Pancreas (tissue), 10 donors: ENCODE measurements at places on chromosomes 4 and X. TPM values are rescaled to one million over a fixed set of nuclear protein-coding genes. Genes with fewer than 3 reads are reported as not detected.
A peak's percentile ranks its signal among the peaks of the same experiment; 100 is the strongest.

Gene SCRG1
- 0.06 TPM for total RNA-seq

Gene C4orf50
- total RNA-seq: 0.09 TPM

Gene ZNF275
- total RNA-seq: 7.6 TPM

Gene MCTS1
- total RNA-seq: 19.4 TPM

Gene SLC6A14
- not detected for total RNA-seq

Gene EBP
- total RNA-seq: 20.8 TPM

Gene GPC4
- 7.8 TPM for total RNA-seq

Gene SMR3B
- not detected for total RNA-seq

Gene AKAP14
- total RNA-seq: not detected

Gene GRIA3
- 1.9 TPM for total RNA-seq

Gene ZNF732
- total RNA-seq: 0.09 TPM

Gene ETDA
- total RNA-seq: not detected

Gene IBSP
- not detected for total RNA-seq

- H3K27me3 ChIP-seq: peaks cover 7% of the 10 kb centered on the region
- no peak overlapping the region for H3K27ac ChIP-seq
- H3K4me3 ChIP-seq: no peak overlapping the region
- no peaks in the 10 kb centered on the region for H3K36me3 ChIP-seq
- no peaks in the 10 kb centered on the region for H3K4me1 ChIP-seq
Observed at GRCh38 chrX:23980011-23980441, 47.0 kb downstream of the KLHL15 start.

DNA sequence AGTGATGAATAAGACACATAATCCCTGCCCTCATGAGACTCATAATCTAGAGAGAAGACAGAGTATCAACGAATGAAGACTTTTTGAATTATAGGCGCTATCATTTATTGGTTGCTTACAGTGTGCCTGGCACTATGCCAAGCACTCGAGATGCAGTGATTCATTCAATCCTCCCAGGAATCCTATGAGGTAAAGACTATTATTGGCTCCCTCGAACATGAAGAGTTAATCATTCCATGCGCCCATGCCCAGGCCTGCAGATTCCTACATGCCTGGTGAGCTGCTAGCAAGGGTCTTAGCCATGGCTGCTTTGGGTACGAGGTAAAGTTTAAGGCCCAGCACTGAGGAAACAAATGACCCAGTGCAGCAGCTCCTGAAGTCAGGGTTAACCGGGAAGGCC lies 47.0 kb downstream of the TEX13B start:
- H3K4me3 ChIP-seq: no peak overlapping the region
- H3K36me3 ChIP-seq: no peaks in the 10 kb centered on the region

DNA sequence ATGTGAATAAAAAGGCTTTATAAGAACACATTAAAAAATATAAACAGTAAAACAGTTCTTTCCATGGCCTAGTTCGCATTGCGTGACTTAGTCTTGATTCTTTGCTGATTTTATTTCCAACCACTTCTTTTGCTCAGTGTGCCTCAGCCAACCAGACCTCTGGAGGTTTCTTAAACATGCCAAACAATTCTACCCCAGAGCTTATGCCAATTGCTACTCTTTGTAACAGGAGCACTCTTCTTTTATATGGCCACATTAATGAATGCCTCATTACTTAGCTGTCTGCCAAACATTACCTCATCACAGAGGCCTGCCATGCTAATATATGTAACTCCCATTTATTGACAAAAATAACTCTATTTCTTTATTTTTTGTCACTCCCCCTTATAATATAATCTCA lies 202.3 kb downstream of the NDST4 start:
- DNase-seq: no peak
- no peaks in the 10 kb centered on the region for H3K4me1 ChIP-seq
- no peak overlapping the region for H3K4me3 ChIP-seq
- no peaks in the 10 kb centered on the region for H3K27me3 ChIP-seq

GRCh38 chr4:2800691-2801596 lies 8.1 kb downstream of the SH3BP2 start:
- no peak overlapping the region for H3K4me3 ChIP-seq
- peak; percentile 67 for DNase-seq
- H3K27me3 ChIP-seq: no peaks in the 10 kb centered on the region
- H3K4me1 ChIP-seq: peaks cover 27% of the 10 kb centered on the region

- DNase-seq: no peak
- no peak overlapping the region for H3K27ac ChIP-seq
- H3K4me3 ChIP-seq: no peak overlapping the region
Observed at GRCh38 chr4:16835597-16836247, 62.7 kb downstream of the LDB2 start.

DNA sequence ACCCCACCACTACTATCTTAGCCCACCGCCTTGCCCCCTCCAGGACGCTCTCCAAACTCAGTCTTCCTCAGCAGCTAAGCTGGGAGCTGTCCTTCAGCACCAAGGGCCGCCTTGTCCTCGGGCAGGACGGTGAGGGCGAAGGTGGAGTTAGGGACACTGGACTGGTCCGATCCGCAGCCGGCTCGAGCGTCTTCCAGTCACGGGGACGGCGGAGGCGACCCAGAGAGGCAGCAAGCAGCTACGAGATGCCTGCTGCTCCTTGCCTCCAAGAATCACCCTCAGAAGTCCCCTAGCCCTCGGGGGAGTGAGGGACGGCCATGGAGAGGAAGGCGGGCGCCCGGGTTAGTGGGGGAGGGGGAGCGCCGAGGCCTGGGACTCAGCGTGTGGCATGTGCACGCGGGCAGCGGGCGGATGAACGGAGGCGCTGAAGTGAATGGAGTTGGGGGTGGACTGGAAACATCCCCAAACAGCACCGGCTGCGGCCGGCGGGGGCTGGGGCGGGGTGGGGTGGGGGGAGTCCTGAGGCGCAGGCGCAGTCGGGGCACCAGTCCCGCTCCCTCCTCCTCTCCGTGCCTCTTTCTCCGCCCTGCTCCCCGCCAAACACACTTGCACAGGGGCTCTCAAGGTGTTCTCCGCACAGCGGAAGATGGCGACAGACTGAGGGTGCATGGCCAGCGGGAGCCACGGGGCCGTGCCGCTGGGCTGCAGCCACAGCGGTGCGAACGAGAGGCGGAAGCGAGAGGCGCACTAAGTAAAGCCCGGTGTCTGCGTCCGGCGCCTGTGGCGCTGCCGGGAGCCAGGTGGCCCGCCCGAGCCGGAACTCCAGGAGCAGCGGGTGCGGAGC lies at the start of gene NALF2:
Gene NALF2 (plus strand): TSS at position 545 of the 844 bp plus-strand sequence. CDS start 957 bp downstream, outside the sequence.
- peaks cover 18% of the 10 kb centered on the region for H3K27me3 ChIP-seq
- no peak within 1 kb of the TSS for H3K27ac ChIP-seq
- peak; percentile 63 for DNase-seq
- H3K4me3 ChIP-seq: peak within 1 kb of the TSS; percentile 55
- H3K4me1 ChIP-seq: no peaks in the 10 kb centered on the region
- no peaks in the 10 kb centered on the region for H3K36me3 ChIP-seq

- no peak for DNase-seq
- no peak overlapping the region for H3K27ac ChIP-seq
- H3K27me3 ChIP-seq: peaks cover 4% of the 10 kb centered on the region
- H3K36me3 ChIP-seq: no peaks in the 10 kb centered on the region
- H3K4me3 ChIP-seq: no peak overlapping the region
- no peaks in the 10 kb centered on the region for H3K4me1 ChIP-seq
Observed at GRCh38 chrX:19704132-19704531, 183.3 kb downstream of the SH3KBP1 start.

GRCh38 chrX:8782595-8782994 lies 18.6 kb downstream of the FAM9A start:
- no peak overlapping the region for H3K27ac ChIP-seq
- no peaks in the 10 kb centered on the region for H3K36me3 ChIP-seq
- H3K4me3 ChIP-seq: no peak overlapping the region
- H3K4me1 ChIP-seq: no peaks in the 10 kb centered on the region
- H3K27me3 ChIP-seq: peaks cover 11% of the 10 kb centered on the region
- no peak for DNase-seq

DNA sequence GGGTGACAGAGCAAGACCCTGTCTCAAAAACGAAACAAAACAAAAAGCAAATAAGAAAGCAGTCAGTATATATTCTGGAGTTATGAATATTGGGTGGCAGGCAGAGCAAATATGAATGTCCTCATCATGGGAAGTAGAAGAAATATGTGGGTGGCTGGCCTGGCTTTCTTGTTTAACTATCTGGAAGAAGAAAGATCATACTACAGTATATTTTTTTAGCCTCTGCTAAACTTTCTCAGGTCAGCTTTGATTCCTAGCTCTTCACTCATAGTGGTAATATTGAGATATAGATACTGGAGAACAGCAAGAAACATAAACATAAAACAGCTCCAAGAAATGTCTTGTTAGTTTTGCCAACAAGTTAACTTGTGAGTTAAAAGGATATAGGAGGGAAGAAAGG lies 192.5 kb downstream of the SOWAHB start:
- no peaks in the 10 kb centered on the region for H3K36me3 ChIP-seq
- no peak overlapping the region for H3K27ac ChIP-seq
- no peak overlapping the region for H3K4me3 ChIP-seq
- no peak for DNase-seq

- H3K4me3 ChIP-seq: no peak overlapping the region
- DNase-seq: no peak
- no peaks in the 10 kb centered on the region for H3K27me3 ChIP-seq
- no peak overlapping the region for H3K27ac ChIP-seq
- H3K4me1 ChIP-seq: no peaks in the 10 kb centered on the region
Observed at GRCh38 chr4:42080306-42080705, 72.1 kb downstream of the BEND4 start.

- H3K36me3 ChIP-seq: no peaks in the 10 kb centered on the region
- DNase-seq: no peak
- no peak overlapping the region for H3K4me3 ChIP-seq
- no peaks in the 10 kb centered on the region for H3K27me3 ChIP-seq
Observed at GRCh38 chr4:103365285-103365684, 167.1 kb upstream of the CENPE start.

- H3K4me1 ChIP-seq: no peaks in the 10 kb centered on the region
- H3K27me3 ChIP-seq: no peaks in the 10 kb centered on the region
- H3K27ac ChIP-seq: no peak overlapping the region
- DNase-seq: no peak
- no peak overlapping the region for H3K4me3 ChIP-seq
Observed at GRCh38 chrX:24080704-24081103, 25.9 kb downstream of the EIF2S3 start.
